Activated naive CD4-positive, alpha-beta T cell (primary cell): ENCODE measurements at places on chromosomes 11 and 22.

- DNase-seq: no peak
Observed at GRCh38 chr11:93213622-93214021, 15.8 kb upstream of the SLC36A4 start.

GRCh38 chr11:31690041-31690440 lies 121.1 kb downstream of the PAX6 start:
- no peak for DNase-seq

GRCh38 chr22:25395468-25395867 lies 169.0 kb upstream of the GRK3 start:
- no peak for DNase-seq

DNA sequence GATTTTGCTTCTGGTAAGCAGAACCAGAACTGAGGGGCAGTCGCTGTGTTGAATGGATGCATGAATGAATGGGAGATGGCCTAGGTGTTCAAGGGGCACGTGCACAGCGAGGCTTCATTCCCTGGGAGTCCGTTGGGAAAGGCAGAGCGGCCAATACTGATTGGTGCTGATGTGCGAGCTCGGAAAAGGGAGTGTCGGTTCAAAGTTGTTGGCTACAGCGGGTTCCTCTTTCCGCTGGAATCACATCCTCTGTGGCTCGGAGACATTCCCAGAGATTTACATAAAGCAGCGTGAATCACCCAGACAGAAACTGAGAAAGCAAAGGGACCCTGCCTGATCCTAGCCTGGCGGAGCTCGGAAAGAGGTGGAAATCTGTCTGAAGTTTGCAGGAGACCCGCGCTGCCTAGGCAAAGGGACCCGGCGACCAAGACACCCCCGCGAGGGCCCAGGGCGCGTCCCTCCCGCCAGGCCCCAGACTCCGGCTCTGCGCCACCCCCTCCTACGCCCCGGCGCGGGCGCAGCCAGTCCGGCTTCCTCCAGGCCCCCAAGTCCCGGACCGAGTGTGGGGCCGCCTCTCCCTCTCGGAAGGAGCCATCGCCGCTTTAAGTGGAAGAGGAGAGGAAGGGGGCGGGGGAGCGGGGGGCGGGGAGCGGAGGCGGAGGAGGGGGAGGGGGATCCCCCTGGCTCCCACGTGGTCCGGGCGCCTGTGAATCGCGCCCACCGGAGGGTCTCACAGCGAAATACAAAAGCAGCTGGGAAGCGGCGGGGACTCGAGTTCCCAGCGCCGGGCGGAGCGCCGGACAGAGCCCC lies at the start of gene FJX1:
Gene FJX1, plus strand, starts transcription at position 774 of the 810 bp plus-strand sequence. CDS start 177 bp downstream, outside the sequence.
- no peak for DNase-seq

- DNase-seq: no peak
Observed at GRCh38 chr11:14539982-14540421, 19.8 kb upstream of the PSMA1 start.

GRCh38 chr11:85784480-85785265 lies 26.3 kb downstream of the SYTL2 start:
- DNase-seq: no peak

DNA sequence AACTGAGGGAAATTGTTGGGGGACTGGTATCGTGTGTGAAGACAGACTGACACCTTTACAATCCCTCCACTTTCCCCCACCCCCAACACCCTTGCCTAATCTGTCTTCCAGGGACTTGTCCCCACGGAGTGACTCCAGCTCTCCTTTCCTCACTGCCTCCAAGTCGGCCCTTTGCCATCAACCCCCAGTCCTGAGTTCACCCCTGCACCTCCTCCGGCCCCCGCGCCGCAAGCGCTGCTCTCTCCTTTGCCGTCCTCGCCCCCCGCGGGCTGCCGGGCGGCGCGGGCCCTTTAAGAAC lies 183 bp upstream of the ABCG4 start:
- no peak for DNase-seq
